ENCODE measurements at places on chromosomes 5 and 9.
A peak's percentile ranks its signal among the peaks of the same experiment; 100 is the strongest.

DNA sequence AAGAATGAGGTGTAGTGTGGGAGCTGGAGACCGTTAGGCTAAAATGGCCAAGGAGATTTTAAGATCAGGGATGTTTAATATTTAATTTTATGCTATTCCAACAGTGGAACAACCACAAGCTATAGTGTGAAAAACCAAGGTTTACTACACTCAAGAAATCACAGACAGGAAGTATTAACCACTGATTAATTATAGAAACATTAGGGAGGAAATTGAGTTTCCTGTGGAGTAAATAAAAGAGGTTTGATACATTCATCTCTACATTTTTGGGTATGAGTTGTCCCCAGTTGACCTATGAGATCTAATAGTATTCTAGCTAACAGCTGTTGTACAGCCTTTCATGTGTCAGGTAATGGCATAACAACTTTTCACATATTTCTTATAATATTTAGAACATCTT is 103.7 kb upstream of the MPDZ start:
- DNase-seq, result no peak

- peak; percentile 96 for DNase-seq
These were observed at the start of gene MAPK9 for GRCh38 chr5:180291943-180292831. MAPK9 (minus strand) TSS chr5:180292083; CDS start chr5:180280561, 11,522 bp downstream.

GRCh38 chr9:109967651-109968642 is 187.9 kb downstream of the PALM2AKAP2 start:
- DNase-seq, result no peak

DNA sequence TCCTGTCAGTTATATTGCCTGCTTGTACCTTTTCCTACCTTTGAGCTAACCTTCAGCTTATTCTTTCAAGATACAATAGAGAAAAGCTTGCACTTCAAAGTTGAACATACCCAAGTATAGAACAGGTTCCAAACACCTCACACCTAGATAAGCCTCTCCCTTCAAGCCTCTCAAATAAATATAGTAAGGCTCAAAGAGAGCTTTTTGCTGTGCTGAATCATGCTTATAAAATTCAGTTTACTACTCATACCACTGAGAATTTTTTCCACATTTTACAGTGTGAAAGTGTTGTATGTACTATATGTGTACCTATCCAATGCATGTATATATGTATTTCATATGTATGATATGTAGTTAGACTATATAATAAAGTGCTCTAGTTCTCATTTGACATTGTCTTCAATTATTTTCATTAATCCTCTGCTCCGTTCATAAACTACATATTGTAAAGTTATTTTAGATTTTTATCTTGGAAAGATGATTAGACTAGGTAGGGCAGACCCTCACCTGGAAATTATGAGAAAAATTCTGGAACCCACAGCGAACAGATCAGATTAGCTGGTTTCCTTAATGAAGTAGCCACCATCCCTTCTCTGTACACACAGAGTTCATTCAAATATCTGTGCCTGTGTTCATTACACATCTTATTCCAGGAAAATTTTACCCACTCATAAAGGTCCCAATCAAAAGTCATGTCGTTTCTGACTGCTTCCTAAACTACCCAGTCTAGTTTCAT is 149.2 kb upstream of the RGMB start:
- DNase-seq, result no peak

- DNase-seq, result no peak
These were observed 600.8 kb upstream of the ARRDC3 start for GRCh38 chr5:91983869-91984268.

- DNase-seq, result no peak
These were observed 312.9 kb downstream of the ADGRV1 start for GRCh38 chr5:90871391-90871991.

GRCh38 chr9:128414461-128414860 is 6.2 kb upstream of the CERCAM start:
- DNase-seq, result no peak

DNA sequence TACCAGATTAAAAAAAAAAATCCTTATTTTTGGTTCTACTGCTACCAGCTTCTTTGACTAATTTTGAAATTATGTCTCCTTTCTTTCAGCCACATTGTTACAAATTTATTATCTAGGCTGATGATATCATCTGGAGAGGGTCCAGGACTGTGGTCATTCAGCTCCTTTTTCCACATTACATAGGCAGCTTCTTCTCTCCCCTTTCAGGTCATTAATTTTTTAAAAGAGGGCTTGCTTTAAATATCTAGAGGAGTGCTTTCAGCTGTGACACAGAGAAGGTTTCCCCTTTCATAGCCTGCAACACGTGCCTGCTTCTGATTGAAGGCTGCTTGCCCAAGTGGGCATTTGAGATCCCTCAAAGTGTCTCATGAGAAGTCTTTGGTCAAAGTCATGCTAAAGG is 155.7 kb upstream of the PAPPA start:
- no peak for DNase-seq

- peak; percentile 47 for DNase-seq
These were observed 5.6 kb downstream of the IRX1 start for GRCh38 chr5:3601061-3601710.

DNA sequence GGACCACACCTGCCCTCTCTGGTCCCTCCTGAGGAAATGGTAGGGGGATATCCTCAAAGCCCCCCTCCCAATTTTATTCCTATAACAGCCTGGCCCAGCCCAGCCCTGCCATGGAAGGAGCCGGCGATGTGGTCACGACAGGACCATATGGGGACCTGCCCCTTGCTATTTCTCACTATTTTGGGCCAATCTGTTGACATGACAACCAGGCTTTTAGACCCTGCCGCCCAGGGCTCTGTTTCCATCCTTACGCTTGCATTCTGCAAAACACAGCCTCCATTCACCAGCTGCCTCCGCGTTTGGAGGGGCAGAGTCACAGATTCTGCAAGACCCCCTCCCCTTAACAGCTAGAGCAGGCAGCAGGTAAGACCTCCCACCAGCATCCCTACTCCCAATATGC is 112.2 kb downstream of the GABBR2 start:
- DNase-seq, result peak; percentile 43

GRCh38 chr5:95380103-95380628 is 11.0 kb upstream of the FAM81B start:
- no peak for DNase-seq

- DNase-seq, result peak; percentile 96
These were observed at the start of the genes BRD9 and TRIP13 for GRCh38 chr5:892394-893136. BRD9 (minus strand) TSS chr5:892801; CDS start chr5:892657, 144 bp downstream. TRIP13 (plus strand) TSS chr5:892884; CDS start chr5:892999, 115 bp downstream.

DNA sequence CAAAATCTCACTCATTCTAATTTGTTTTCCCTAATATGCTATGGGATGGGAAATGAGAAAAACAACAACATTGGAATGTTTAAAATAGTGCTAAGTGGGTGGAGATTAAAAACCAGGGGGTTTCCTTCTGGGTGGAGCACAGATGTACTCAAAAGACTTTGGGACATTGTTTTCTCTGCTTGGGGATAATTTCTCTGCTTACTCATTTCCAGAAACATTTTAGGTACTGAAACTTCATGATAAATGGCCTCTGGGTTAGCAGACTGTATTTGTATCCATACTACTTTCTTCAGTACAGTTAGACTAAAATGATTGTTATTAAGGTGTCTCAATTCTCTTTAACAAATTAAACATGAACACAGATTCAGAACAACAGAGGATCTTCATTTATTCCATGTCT is 17.4 kb downstream of the ELOVL7 start:
- DNase-seq, result no peak

DNA sequence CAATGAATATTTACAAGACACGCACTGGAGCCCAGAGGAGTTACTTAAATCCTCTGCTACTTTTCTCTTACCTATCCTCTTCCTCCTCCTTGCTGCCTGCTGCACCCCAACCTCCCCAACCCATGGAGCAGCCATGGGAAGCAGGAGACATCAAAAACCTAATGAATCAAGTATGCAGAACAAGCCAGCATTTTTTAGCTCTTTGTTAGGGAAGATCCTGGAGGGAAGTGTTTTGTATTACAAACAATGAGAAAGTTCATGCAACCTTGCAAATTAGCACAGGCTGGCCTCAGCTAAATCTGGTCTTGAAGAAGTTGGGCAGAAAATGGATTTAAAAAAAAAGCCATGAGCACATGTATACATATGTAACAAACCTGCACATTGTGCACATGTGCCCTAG is 498.8 kb downstream of the KIF4B start:
- DNase-seq, result no peak

GRCh38 chr5:168971100-168971499 is 329.8 kb downstream of the SLIT3 start:
- DNase-seq, result no peak

GRCh38 chr9:120756531-120756930 is 36.7 kb downstream of the FBXW2 start:
- no peak for DNase-seq

DNA sequence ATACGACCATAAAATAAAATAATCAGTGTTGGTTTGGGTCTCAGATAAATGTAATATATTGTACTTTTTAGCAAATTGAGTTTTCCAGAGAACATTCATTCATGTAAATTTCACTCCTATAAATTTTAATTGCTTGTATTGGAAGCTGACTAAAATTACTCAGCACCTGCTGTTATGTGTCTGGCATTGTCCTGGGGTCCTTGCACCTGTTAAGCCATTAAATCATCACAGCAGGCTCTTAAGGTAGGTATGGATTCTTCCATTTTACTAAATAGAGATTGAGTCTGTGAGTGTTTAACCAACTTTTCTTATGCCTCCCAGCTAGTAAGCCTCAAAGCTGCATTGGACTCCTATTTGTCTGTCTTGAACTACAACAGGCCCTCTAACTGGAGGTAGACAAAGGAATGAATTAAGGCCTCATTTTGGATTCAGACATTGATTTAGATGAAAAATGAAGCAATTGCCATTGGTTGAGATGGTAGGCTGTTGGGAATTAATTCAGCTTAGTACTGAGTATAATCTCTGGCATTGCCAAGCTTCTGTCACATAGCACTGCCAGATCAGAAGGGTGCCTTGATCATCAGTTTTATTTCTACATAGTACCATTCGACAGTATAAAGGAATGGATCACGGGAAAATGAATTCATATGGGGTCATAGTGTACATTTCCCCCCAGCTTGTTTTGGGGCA is 78.9 kb downstream of the PARP8 start:
- DNase-seq, result no peak

DNA sequence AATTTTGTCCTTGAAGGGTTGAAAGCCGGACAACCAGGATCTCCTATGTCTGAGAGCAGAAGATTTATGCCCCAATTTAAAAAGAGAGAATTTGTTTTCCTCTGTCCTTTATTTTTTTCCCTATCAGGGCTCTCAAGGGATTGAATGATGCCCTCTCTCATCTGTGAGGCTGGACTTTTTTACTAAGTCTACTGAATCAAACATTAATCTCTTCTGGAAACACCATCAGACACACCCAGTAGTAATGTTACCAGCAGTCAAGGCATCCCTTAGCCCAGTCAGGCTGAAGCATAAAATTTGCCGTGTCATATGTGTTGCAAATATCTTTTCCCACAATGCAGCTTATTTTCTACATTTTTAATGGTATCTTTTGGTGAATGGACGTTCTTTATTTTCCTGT is 1497.9 kb downstream of the MAT2B start:
- DNase-seq, result no peak

GRCh38 chr9:92716557-92716956 is 46.6 kb upstream of the IPPK start:
- peak; percentile 90 for DNase-seq

DNA sequence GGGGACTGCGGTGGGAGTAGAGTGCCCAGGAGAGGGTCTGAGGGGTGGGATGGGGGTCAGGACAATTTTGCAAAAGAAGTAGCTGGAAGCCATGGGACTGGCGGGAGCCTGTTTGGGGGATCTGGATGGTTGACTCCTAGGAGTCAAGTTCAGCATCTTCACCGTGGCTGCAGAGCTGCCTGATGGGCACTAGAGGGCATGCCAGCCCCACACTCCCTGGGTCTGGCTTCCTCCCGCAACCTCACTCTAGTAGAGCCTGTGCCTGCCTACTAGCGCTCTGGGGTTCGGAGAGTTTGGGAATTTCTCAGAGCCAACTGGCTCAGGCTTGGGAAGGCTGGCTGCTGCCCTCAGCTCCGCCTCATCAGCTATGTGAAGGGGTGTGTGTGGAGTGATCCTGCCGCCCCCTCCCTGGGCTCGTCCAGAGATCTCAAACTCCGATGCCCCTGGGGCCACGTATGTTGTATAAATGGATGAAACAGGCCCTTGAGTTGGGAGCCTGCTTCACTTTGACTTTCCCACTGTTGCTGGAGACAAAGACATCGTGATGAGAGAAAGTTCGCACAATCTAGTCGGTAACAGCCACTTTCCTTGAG is 10.8 kb downstream of the TSPAN17 start:
- peak; percentile 92 for DNase-seq

DNA sequence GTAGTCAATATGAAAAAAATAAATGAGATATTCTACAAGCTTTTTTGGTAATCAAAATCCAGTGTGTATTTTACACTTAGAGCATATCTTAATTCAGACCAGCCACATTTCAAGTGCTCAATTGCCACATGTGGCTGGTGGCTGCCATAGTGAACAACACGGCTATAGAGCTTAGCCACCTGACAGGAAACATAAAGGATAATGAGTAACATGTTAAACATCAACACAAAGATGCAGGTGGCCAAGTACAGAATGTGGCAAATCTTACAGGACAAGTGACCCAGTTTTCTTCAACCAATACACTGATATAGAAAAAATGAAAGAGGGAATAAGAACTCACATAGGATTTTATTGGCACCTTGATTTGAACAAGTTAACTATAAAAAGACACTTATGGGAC is 61.4 kb downstream of the KIF24 start:
- no peak for DNase-seq

DNA sequence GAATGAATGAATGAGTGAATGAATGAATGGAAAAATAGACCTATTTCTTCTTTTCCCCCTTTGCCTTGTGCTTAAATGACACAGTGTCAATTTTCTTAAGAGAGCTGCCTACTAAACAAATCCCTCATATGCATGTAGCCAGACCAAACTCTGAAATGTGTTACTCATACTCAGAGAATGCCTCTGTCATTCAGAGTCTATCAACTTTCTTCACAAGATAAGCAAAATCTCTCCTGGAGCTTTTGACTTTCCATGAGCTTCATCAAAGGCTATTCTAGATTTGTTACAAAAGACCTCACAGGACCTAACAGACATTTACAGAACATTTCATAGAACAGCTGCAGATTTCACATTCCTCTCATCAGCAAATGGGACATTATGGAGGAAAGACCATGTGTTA is 275.7 kb upstream of the MSX2 start:
- DNase-seq, result no peak

DNA sequence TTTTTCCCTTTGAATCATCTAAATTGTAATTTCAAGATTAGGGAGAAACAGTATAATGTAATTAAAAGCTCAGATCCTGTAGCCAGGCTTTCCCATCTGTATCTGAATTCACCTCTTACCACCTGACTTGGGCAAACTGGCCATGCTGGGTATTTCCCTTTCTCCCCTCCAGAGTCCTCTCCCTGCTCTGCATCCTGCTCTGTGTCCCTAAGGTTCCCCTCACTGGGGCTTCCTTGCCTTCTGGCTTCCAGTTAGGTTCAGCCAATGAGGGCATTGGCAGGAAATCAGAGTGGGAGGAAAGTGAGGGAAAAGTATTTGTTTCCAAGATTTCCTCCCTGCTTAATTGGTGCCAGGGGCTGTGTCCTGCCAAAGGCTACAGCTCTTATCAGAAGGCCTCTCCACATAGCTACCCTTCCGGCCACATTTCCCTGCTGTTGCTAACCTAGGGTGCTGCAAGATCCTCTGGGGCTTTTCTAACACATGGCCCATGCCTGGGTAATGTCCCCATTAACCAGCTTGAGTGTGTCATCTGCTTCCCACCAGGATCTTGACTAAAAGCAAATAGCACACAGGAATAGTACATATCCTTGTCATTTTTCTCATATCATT is 51.0 kb upstream of the MPDZ start:
- no peak for DNase-seq

- DNase-seq, result no peak
These were observed 64.9 kb downstream of the CDC42SE2 start for GRCh38 chr5:131328536-131329285.

- DNase-seq, result no peak
These were observed 20.2 kb upstream of the NREP start for GRCh38 chr5:111776913-111777781.
